Nephron progenitor cell (in vitro differentiated cells): ENCODE measurements at places on chromosomes 2 and 18.

GRCh38 chr18:46462523-46462922 lies 194.5 kb downstream of the LOXHD1 start:
- no peak for DNase-seq

DNA sequence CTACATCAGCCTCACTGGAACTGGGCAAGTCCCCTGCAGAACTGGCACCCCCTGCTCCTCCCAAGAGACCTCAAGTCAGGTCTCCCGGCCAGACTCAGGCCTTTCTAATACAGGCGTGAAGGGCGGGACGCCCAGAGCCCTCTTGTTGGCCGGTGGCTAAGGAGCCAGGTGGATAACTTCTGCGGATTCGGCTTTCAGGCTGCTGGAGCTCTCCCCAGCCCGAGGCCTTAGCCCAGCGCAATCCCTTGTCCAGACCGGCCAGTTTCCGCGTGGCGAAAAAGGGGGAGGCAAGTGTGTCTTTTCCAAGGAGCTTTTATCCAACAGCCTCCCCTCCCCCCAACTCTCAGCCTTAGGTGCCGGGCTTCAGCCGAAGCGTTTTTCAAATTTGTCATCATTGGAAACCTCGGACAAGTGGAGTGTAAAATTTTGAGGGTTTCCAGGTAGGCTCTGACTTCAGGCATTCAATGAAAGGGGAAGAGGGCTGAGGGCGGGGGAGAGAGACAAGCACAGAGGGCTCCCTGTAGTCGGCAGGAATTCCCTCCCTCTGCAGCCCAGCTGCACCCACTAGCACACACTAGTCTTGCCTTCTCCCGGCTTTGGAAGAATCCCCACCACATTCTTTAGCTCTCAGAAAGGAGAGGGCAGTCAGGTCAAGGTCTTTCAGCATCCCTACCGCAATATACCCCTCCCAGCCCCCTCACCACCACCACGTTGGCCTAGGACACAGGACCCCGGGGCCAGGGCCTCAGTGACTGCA lies 9.5 kb upstream of the SATB2 start:
- DNase-seq = peak; percentile 45

GRCh38 chr2:17057109-17058017 lies 391.7 kb upstream of the CYRIA start:
- no peak for DNase-seq

DNA sequence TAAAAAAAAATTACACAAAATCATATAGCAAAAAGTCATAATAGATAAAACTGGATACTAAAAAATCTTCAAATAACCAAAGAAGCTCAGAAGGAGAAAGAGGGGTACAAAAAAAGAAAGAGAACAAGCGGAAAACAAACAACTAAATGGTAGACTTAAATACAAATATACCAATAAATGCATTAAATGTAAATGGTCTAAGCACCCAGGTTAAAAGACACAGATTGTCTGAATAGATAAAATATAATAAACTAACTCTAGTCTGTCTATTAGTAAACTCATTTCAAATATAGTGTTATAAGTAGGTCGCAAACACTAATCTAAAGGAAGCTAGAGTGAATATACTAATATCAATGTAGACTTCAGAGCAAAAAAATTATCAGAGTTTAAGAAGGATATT lies 357.4 kb downstream of the METTL4 start:
- no peak for DNase-seq

GRCh38 chr2:501130-501529 lies 176.1 kb downstream of the TMEM18 start:
- no peak for DNase-seq

DNA sequence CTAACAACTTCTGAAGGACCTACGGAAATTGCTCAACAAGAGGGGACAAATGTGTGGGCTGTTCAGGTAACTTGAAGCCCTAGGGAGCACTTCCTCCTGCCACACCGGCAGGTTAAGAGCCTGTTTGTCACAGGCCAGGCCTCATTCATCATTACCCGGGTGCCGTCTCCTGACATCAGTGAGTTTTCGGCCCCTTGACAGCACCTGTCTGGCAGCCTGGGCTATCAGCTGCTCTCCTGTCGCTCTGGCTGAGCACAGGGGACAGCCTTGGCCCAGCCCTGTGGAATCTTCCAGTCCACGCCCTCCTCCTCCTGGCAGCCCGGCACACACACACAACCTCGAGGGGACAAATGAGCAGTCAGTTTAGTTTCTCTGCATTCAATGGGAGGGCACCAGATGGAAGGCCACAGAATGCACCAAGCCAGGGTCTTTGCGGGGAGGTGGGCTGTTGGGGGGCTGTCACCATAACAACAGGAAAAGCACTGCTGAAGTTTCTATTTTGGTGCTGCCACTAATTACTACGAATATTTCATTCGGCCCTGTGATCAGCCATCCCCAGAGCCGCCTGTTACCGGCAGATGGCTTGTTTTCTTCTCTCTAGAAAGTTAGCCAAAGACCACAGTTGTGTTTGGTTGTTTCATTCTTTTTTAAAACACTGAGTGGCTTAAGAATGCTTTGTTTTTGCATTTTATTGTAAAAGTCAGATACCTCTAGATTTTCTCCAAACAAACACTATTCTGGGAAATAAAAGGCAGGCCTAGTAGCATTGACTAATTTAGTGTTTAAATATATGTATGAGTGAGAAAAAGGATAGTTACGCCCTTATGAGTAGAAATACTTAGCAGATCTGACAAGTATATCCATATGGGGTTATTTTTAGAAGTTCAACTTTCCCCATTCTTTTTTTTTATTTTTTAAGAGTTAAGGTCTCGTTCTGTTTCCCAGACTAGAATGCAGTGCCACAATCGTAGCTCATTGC lies 189.9 kb upstream of the NDUFV2 start:
- DNase-seq = peak; percentile 10

- DNase-seq = no peak
These were observed 324.3 kb upstream of the MEIS1 start for GRCh38 chr2:66110608-66111007.

DNA sequence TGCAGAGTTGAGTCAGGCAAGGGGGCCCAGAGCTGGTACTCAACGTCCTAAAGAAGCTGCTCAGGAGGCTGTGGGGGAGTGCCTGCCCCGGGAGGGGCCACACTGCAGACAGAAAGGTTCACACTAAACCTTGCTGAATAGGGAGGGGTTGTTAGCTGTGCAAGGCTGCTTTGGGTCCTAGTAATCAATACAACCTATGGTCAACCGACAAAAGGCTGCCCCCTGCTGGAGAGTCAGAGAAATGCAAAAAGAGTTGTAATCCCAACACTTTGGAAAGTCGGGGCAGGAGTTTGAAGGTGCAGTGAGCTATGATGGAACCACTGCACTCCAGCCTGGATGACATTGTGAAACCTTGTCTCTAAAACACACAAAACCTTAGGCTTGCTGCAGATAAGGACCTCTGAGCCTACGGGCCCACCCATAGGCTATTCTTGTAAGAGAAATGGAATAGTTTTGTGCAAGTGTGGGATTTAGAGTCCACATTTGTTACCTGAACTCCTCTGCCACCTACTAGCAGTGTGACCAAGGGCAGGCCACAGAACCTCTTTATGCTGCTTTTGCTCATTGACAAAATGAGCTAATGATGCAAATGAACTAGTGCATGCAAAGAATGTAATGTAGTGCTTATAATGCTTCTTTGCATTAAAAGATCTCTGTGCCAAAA lies 81.5 kb downstream of the PRPF40A start:
- peak; percentile 82 for DNase-seq

DNA sequence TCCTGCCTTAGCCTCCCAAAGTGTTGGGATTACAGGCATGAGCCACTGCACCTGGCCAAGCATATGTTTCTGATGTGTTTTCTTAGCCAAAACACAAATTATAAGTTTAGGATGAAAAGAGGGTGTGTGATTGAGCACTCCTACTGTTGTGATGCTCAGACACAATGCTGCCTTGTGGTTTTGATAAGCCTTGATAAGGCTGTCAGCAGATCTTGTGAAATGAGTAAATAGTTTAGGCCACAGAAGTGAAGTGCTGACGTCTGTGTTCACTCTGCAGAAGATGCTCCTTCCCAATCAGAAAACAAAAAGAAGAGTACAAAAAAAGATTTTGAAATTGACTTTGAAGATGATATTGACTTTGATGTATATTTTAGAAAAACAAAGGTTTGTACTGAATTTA lies 24.3 kb downstream of the NCAPH start:
- no peak for DNase-seq

DNA sequence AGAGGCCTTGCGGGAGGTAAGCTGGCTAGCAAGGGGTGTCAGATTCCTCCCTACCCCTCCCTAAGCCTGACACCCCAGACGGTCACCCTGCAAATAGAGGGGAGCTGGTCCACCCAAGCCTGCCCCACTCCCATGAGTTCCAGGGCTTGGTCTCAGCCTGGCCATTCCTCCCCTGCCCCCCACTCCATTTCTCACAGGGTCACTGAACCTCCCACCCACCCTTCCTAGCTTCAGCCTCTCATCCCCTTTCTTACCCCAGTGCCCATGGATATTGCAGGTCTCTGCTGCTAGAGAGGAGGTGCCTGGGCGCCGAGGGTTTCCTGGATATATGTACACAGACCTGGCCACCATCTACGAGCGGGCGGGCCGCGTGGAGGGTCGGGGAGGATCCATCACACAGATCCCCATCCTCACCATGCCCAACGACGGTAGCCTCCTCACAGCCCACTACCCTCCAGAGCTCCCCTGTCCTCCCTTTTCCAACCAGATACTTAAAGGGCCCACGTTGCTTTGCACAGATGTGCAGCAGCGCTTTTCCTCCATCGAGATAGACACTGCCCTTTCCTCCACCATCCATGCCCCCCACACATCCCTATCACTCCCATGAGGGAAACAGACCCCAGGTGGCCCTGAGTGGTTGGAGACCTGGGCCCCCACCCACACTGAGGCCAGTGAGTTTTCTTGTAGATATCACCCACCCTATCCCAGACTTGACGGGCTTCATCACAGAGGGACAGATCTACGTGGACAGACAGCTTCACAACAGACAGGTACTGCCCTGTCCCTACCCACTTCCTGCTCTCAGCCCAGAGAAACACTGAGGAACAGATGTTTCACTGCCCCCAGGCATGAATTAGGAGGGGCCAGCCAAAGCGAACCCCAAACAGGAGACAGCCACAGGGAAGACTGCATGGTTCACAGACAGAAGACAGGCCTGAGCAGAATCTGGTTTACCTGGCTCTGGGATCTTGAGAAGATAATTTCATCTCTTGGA lies 15.2 kb upstream of the ANKRD53 start:
- no peak for DNase-seq

GRCh38 chr2:224268441-224268840 lies 133.5 kb downstream of the FAM124B start:
- DNase-seq = no peak

DNA sequence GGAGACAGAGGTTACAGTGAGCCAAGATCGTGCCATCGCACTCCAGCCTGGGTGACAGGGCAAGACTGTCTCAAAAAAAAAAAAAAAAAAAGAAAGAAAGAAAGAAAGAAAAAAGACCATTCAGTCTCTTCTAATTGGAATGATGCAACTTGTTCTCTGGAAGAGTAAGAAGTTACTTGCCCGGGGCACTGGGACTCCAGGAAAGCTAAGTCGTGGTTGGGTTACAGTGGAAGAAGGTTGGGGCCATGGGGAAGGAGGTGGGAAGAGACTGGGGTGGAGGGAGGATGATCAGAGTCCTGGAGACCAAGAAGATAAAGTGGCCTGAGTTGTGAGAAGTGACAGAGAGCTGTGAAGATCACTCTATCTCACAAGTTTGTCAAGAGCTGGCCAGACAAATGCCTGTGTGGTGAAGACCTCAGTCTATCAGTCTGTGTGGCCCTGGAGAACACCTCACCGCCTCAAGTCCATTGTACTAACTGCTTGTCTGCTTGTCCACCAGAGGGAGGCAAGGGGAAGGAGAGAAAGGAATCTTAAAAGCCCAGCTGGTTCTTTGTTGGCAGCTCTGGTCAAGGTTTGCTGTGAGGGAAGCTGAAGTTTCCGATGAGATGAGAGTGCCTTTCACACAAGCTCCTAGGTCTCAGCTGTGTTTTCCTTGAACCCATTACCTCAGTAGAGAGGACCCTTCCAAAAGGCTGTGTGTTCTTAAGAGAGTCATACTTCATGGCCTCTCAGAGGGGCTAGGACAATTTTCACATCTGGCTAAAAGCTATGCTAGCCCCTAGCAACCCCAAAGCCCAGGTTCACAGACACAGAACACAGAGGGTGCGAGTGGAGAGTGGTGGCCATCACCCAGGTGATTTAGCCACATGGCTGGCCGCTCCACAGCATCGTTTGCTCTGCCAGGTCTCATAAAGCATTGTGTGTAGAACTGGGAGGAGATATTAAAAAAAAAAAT lies 72.0 kb upstream of the TMEM178A start:
- DNase-seq = peak; percentile 9

DNA sequence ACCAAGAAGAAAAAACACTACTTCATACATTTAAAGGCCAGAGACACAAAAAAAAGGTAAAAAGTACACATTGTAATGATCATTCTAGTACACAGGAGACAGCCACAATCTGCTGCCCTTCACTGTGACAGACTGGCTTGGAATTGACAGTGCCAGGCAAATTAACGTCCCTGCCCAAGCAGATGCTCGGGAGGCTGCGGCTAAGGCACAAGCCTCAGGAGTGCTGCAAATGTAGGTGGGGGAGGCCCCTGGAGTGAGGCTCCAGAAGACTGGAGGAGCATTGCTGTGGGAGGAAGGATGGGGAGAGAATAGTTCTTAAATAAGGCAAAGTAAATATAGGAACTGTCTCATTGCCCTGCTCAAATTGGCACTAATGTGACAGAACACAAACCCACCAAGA lies 18.6 kb downstream of the ERCC3 start:
- DNase-seq = no peak

DNA sequence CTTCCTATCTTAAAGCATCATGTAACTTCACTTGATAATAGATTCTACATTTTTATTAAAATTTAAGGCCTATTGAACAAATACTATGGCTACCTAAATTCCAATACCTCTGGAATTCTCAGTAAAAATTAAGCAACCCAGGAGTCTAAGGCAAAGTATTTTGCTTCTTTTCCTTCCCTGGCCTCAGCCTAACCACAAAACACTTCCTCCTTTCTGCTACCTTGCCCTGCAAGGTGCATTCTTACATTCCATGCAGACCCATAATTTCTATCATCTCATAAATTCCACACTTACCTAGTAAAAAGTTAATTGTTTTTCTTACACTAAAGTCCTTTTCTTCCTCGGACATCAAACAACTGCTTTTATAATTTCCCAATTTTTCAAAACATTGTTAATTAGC lies 3.7 kb downstream of the MBOAT2 start:
- no peak for DNase-seq

- DNase-seq = no peak
These were observed 21.7 kb downstream of the RBMS1 start for GRCh38 chr2:160471950-160472349.

- no peak for DNase-seq
These were observed 27.4 kb upstream of the CNNM3 start for GRCh38 chr2:96788442-96789244.

DNA sequence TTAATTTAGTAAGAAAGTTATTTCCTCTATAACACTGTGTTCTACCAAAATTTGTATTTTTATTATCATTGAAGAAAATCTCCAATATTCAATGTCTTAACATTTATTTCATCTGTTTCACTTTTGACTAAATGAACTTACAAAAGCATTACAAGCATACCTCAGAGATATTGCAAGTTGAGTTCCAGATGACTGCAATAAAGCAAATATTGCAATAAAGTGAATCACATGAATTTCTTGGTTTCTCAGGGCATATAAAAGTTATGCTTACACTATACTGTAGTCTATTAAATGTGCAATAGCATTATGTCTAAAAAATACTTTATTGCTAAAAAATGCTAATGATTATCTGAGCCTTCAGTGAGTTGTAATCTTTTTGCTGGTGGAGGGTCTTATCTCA lies 78.3 kb downstream of the TTC32 start:
- DNase-seq = no peak
